ENCODE measurements at places on chromosomes 4 and X.

DNA sequence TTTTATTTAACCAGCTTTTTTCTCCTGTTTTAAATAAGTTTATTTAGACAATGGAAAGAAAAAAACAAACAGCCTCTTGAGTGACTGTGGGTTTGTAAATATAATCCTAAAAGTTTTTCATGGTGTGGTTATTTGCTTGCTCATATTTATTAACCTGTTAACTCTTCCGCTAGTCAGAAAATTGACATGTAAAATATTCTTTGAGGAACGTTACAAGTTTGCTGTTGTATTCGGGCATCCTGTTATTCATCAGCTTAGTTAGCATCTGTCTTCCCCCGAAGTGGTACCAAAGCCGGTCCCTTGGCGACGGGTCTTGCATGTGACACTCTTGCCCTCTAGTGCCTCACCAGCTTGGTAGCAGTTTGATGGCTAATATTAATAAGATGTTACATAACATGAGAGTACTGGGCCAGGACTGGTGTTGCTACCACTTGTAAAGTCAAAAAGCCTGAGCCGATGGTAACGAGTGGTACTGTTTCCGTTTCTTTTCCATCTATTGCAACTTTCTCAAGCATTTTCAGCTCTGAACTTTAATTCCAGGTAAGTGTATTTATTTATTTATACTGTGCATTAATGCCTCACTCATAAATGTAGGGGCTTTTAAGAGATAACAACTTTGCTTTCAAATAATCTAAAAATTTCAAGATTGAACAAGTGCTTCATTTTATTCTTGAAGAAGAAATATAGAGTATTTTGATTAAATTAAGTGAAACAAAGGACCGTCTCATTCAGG lies at the start of gene NDST3:
Gene NDST3, plus strand, starts transcription at position 434 of the 733 bp plus-strand sequence. CDS start 19,425 bp downstream, outside the sequence.
- peak; percentile 57 for DNase-seq

DNA sequence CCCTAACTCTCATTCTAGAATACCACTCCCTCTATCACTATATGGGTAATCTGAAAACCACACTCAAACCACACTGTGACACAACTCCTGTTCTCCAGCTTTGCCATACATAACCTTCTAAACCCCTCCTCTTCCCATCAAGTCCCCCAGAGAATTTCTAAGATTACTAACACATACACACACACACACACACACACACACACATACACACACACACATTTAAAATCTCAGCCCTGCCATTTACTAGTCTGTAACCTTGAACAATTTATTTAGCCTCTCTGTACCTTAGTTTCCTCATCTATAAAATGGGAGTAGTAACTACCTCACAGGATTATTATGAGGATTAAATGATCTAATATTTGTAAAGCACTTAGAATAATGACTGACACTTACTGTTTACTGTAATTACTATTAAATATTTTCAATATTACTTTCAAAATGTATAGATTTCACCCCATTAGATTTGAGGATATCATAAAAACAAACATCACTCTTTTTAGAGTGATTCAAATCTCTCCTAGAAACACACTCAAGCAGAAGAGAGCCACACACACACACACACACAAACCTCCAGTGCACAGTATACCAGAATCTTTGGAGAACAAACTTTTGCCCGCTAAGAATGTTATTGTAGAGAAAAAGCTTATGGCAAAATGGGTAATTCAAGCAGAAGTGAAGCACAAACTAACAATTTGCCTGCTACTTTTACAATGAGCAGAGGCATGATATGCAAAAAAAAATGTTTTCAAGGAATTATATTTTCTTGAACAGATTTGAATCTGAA lies 3.8 kb downstream of the ANKRD50 start:
- DNase-seq = no peak

DNA sequence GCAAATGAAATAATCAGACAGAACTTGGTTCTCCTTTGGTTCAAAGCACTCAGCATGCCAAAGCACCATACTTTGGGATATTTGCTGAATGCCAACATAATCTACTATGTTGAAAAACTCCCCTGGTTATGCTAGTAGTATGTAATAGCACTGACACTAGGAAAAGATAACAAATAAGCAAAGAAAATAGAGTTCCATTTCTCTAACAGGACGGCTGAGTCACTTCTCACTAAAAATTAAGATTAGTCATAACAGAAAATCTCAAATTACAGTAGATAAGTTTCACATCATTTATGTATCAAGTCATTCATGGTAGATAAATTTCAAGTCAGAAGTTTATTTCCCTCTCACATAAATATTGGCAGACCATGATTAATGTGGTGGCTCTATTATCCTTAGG lies 17.9 kb downstream of the PDHA2 start:
- no peak for DNase-seq

GRCh38 chr4:27000820-27001219 lies 140.2 kb downstream of the STIM2 start:
- no peak for DNase-seq

DNA sequence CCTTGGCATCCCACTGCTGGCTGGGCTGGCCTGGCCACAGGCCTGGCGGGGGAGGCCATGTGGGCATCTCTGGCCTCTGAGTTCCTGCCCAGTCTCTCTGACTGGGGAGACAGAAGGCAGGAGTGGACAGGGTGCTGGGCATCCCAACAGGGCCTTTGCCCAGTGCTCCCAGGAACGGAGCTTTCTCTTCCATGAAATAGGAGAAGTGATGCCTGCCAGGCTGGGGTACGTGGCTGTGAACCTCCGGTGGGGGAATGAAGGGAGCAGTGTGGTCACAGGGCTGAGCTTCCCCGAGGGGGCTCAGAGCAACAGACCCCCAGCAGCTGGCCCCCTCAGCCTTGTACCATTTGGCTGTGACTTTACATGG lies 40.4 kb upstream of the HMX1 start:
- no peak for DNase-seq

DNA sequence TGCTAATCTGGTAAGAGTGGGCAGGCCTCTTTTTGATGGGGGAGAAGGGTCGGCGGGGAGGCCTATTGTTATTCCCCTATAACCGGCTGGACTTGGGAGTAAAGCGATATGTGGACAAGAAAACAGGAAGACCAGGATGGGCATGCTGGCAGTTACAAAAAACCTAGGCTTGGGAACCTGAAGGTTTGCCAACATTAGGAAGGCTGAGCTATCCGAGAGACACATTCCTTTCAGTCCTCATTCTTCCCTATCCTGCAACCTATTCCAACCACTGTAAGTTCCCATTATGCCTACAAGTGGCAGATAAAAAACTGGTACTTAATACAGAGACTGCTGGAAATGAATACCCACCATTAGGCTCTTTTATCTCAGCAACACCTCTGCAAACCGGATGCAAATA lies 32.4 kb upstream of the CT47C1 start:
- no peak for DNase-seq

- DNase-seq = no peak
These were observed at the start of gene LUZP4 for GRCh38 chrX:115289465-115289864. TSS of gene LUZP4 (plus strand) at chrX:115289715. CDS start at chrX:115289760, 45 bp downstream.

GRCh38 chr4:188989371-188989770 lies 850.1 kb downstream of the TRIML1 start:
- DNase-seq = no peak

DNA sequence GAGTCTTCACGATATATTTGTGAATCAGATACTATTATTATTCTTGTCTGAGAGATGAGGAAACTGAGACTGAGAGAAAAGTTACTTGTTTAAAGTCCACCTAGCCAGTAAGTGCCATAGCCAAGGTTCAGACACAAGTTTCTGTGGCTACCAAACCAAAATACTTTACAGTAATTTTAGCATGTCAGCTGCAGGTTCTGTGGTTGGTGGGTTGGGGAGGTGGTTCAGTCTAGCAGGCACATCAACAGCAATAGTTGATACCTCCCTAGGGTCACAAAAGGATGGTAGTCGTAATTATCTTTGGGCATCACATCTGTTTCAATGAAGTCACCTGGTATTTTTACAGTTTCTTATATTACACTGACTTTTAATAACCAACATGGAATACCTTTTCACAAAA lies 35.6 kb upstream of the EDA2R start:
- no peak for DNase-seq

- DNase-seq = peak; percentile 74
These were observed 10.4 kb upstream of the DRD5 start for GRCh38 chr4:9771034-9771433.

DNA sequence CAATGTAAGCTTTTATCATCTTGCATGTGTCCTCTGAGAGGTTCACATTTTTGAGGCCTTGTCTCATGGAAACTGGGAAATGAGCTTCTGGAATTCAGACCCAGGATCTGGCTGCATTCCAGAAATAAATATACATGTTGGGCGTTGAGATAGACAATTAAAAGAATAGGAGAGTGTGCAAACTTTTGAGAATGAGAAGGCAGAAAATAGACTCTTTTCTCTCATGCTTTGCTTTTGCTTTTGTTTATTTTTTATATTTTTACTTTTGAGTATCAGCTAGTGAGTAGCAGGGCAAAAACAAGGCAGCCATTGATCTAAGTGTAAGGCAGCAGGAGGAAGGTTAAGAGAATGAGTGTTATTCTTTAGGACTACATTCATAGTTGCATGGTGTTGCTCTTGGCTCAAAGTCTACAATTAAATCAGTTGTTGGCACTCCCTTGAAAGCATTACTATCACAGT lies 12.4 kb downstream of the SHROOM3 start:
- no peak for DNase-seq

DNA sequence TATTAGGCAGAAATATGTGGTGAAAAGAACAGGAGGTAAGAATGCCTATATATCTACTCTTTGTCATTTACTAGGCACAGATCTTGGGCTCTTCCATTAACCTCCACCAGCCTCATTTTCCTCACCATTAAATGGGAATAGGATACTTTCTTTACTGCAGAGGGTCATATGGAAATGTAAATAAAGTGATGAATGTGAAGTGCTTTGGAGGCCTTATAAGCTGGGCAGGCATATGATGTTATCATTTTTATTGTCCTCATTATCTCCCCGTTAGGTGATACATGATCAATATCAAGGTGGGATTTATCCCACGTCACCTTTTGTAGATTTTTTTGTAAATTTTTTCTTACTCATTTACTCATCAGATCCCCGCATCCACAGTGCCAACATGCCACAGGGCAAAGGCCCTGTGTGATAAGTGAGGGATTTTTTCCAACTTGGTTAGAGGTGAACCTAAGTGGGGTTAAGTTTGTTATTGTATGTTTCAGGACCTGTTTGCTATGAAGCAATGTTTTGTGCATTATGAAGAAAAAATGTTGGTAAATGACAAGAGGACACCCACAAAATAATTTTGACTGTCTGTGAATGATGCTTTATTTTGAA lies 107.8 kb downstream of the SLC4A4 start:
- no peak for DNase-seq

GRCh38 chr4:81211956-81212355 lies 3.1 kb downstream of the PRKG2 start:
- no peak for DNase-seq

DNA sequence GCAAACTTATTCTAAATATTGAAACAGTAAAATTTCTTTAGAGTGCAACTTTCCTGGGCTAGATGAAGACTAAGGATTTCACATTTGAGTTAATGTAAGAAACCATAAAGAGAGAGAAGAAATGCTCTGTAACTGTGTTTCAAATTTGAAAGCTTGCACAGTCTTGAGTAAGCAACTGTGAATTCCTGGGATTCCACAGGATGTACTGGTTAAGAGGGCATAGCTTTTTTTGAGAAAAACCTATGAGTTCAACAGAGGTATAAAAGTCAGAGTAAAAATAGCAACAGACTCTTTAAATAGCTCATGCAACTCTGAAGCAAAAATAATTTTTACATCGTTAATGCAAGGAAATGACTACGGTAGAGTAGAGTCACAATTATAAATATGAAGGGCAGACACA lies 25.5 kb downstream of the ZNF330 start:
- DNase-seq = no peak

DNA sequence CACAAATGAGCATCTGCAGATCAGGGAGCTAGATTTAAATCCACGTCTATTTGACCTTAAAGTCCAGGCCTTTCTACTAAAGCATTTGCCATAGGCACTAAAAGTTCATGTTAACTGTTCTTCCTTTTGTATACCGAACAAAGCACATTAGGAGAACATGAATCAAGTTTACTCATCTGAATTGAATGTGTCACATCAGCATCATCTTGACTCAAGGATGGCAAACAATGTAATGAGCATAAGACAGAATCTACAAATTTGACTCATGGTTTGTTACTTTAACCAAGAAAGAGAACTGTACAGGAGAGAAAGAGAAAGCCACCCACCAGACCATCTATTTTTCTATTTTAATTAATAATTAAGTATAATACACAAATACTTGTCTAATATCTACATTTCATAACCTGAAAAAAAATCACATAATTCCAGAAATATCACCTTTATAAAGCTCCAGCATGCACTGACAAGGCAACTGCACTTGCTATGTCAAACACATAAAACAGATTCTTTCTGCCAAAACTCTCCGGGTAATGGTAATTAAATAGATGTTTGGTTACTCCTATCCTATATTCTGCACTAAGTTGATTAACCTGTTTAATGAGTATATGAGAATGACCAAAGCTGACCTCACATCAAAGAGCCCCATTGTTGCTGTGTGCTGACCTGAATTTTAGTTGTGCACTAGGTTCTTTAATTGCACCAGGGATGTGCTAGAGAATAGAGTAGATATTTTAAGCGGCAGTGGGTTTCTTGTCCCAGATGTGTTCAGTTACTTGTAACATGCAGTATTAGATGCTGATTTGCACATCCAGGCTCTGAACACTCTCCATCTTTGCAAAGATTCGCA lies 42.5 kb upstream of the LEF1 start:
- DNase-seq = no peak

DNA sequence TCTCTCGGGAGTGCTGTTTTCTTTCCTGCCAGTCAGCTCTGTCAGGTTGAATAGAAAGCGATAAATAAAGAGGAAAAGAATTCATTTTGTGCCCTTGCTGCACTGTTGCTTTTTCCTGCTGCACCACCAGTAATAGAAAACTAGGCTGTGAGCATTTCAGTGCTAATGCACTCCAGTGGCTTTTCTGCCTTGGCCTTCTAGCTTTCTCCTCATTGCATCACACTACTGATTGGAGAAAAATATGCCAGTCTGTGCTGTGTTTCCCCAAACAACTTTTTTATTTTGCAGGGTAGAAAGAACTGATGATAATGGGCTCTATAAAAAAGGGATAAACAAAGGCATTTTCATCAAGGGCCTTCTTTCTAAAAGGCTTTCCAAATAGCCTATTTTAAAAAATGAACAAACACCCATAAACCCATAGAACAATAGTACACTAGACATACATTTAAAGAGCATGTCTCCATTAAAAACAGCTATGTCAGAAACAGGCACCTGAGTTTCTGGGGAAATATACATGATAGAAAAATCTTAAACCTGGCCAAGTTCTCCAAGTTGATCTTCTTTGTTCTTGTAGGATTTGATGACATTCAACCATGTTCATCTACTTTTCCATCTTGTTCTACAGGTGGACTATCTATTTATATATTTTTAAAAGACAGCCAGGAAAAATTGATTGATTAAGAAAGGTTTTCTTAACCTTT lies 86.3 kb downstream of the GPRIN3 start:
- DNase-seq = no peak
